ENCODE measurements at places on chromosomes 7 and 10.

DNA sequence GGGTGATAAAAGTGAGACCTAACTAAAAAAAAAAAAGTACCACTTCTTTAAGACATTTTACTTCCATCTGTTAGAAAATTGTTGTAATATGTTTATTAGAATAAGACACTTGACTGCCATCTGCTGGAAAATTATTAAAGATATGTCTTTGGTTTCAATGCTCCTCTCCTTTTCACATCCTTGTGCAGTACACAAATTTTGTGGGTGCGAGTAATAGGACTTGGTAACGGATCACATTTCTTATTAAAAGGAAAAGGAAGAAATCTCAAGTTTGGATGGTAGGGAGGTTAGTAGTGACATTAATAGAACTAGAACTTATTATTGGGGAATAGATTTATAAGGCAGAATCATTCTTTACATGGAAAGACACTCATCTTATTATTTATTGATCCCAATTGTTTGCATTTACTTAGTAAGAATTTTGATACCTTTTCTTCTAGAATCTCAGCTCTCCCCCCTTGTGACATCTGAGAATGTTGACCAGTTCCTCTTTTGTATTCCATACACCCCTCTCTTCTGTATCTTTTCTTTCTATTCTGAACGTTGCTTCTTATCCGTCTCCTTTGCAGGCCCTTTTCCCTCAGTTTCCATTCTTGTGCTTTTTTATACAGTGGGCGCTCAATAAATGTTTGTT, 43.0 kb upstream of the RPA3 start:
- DNase-seq = peak; percentile 33

DNA sequence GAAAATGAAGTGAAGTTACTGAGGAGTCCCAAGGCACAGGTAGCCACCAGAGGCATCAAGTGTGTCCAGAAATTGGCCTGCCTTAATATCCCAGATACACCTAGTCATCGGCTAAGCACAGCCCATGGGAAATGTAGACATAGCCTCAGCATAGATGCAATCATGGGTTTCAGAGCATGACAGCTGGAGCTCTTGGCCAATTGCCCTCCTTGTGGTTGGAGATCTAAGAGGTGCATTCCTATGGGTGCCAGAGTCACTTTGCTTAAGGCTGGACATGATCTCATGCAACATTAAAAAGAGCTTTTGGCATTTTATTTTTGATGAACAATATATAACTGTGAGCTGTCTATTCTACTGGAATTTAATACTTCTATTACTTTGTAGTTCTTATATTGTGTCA, 758.0 kb upstream of the LRRTM3 start:
- no peak for DNase-seq

DNA sequence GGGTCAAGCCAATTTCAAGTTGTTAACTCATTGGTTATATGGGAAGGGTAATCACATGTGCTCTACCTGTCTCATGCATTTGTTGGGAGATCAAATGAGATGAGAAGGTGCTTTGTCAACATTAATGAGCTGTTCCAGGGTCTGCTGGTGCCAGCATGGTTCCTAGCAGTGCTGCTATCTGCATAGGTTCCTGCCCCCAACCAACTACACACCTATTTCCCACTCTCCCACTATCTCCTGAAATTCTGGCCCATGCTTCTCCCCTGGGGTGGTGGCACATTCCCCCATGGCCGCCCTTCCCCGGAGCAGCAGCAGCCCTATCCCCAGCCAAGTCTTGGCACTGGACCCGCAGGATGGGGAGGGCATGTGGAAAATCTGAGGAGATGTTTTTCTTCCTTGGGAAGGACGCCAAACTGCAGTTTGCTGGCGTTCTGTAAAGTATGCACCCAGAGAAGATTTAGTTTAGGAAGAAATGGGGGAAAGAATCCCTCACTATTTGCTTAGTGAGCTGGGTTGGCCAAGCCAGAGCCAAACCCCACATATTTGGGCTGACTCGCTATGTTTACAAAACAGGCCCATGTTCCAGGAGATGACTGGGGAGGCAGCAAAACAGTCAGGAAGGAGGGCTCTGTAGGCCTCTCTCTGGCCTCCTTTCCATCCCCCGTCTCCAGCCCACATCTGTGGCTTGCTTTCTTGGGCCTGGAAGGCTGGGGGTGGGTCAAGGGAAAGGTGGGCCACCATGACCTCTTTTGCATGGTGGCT, 42.5 kb downstream of the PPP1R3C start:
- DNase-seq = no peak

GRCh38 chr10:11832042-11832441, 8.9 kb downstream of the PROSER2 start:
- no peak for DNase-seq

- no peak for DNase-seq
Measured at GRCh38 chr7:123823898-123824753, 20.8 kb upstream of the HYAL4 start.

DNA sequence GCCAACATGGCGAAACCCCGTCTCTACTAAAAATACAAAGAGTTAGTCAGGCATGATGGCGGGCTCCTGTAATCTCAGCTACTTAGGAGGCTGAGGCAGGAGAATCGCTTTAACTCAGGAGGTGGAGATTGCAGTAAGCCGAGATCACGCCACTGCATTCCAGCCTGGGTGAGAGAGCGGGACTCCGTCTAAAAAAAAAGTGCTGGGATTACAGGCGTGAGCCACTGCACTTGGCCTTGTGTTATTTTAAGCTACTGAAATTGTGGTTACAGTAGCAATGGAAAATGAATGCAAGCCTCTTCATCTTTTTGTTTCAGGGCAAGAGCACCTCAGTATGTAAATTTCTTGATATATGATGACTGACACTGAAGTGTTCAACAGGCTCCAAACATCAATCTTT, 106.4 kb upstream of the IMMP2L start:
- no peak for DNase-seq
